Fibroblast of pulmonary artery (primary cell): ENCODE measurements at places on chromosomes 4 and X.
A peak's percentile ranks its signal among the peaks of the same experiment; 100 is the strongest.

DNA sequence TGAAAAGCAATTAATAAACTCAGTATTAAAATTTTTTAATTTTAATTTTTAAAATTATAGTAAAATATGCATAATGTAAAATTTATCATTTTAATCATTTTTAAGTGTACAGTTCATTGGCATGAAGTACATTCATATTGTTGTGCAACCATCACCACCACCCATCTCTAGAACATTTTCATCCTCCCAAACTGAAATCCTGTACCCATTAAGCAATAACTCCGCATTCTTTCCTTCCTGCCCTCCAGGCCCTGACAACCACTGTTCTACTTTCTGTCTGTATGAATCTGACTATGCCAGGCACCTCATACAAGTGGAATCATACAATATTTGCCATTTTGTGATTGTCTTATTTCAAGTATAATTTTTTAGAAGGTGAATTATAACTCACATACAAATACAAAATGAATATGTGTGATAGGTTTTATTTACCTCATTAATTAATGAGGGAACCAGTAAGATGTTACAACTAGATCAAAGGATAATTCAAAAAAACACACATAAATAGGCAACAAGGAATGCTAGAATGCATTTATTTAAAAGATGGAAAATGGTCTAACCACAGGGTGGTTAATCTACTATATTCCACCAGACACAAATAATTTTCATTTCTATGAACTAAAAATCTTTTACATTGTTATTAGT, 13.1 kb upstream of the AFF1 start:
- DNase-seq, result peak; percentile 66

DNA sequence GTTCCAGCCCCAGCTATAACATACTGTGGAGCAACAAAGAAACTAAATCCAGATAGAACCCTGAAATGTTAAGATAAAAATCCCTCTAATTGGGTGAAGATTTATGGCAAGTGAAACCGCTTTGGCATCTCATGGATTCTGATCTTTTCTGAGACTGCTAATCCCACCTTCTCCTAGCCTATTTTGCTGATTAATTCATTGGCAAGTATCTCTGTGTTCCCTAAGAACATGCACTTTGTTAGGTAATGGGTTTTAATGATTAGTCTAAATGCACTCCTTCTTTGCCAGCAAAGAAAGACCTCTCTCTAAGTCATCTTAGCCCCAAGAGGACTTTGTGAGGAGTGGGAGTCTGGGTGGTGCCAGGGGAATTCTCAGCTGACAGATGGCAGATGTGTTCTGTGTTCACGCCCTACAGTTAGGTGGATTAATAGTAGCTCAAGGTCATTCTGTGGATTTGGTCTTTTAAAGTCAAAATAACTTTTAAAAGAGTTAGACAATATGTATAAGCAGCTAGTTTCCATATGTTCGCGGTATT, 171.3 kb downstream of the UNC5C start:
- DNase-seq, result no peak

DNA sequence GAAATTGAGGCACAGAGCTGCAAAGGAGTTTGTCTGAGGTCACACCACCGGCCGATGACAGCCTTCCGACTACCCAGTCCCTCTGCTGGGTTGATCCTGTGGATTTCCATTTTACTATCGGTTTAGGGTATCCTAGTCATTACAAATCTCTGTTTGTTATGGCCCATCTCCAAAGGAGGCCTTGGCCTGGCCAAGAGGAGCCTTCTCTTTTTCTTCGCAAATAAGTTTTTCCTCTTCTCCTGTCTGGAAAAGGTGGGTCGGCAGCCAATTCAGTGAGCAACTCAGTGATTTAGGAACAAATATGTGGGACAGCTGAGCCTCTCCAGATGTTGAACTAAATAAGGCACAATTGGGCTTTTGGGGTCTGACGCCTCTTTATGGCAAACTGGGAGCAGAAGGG, 169.2 kb upstream of the RBPJ start:
- DNase-seq, result peak; percentile 38

DNA sequence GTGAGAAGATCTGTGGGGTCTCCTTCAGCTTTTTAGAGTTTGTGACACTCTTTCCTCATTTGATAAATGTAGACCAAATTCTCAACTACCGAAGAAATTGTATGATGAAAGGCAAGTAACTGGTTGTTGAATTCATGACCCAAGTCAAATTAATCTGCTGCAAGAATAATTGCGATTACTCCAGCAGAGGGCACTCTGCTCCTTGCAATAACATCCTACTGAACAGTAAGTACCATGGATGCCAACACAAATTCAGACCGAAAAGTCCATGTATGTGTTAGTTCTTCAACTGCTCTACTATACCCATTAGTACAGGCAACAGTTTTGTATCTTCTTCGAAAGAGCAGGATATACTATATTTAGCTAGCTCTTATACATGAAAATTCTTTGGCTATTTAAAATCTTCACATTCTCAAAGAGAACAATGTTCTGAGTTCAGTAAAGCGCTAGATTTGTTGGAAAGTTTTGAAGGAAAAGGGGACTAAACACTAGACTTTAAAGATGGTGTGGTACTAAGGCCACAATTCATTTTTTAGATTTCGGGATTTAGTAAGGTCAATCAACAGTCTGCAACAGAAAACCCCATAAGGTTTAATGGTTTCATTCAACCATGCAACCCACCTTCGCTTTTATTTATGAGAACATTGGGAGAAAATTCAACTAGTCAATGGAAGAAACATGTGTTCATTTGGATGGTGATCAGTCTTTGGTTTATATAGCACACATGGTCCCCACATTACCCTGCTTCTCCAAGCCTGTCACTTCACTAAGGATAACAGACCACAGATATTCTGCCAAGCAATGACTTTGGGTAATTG, 105.4 kb upstream of the TBC1D9 start:
- peak; percentile 93 for DNase-seq

DNA sequence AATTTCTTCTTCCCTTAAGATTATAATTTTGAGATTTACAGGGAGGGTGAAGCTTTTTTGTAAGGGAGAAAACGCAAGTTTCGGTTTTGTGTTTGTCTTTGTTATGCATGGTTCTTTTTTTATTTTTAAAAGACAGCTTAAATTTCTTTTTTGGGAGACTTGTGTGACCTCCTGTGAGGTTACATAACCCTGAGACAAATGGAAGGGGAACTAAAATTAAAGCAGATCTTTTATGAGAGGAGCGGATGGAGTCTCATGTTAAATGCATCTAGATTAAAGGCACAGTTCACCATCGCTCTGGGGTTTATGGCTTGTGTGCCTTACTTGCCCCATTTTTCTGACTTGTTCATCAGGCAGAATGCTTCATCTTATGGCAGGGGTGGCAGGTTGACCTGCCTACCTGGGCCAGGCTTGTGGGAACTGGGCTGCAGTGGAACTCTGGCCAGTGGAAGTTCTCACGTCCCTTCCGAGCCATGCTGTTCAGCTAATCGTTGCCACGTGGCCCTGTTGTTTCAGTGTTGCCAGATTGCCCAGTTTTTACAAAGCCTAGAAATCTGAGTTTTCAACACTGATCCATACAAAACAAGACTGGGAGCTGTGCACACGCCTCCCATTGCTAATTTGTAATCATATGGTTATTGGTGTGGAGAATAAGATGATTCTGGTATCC, 291.8 kb downstream of the ARHGAP10 start:
- no peak for DNase-seq

DNA sequence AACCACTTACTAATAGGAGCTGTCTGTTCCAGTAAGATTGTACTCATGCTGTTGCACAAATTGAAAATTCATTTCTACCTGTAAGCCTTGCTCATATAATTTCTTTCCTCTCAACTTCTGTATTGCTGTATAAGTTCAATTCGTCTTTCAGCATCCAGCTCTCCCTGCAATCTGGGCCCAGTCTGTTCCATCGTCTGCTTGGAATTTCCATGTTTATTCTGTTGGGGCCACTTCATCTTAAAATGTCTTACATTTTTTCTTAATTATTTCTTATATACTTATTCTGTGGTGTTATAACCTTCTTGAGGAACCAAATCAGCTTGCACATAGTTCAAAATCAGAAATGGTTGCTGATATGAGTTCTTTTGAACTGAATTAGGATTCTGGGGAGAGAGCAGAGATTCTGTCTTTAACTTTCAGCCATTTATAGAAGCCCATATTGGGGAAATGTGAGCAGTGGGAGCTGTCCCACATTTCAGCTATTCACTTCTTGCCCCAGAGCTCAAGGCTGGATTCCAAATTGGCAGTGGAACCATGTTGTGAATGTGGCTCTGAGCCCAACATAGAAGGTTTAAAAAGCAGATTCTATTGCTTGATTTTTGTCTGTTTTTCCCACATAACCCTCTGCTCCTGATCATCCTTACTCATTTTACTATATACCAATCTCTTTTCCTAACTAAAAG, 291.9 kb downstream of the BMPR1B start:
- DNase-seq, result peak; percentile 35

- DNase-seq, result no peak
These were observed 94.8 kb upstream of the LANCL3 start for GRCh38 chrX:37476571-37477170.

DNA sequence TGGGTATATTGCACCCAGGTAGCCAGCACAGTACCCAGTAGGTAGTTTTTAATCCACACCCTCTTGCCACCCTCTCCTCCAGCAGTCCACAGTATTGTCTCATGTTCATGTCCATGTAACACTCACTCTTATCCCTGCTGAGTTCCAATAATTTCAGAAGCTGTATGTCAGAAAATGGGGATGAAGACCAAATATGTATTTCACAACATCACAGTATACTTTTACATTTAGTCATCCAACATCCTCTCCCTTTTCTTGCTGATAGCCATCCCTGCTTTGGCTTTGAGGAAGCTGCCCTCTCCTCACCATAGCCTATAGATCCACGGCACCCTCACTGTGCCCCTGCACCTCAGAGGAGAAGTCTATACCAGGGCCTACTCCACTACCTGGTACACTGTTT, 126.0 kb upstream of the LDB2 start:
- peak; percentile 44 for DNase-seq

DNA sequence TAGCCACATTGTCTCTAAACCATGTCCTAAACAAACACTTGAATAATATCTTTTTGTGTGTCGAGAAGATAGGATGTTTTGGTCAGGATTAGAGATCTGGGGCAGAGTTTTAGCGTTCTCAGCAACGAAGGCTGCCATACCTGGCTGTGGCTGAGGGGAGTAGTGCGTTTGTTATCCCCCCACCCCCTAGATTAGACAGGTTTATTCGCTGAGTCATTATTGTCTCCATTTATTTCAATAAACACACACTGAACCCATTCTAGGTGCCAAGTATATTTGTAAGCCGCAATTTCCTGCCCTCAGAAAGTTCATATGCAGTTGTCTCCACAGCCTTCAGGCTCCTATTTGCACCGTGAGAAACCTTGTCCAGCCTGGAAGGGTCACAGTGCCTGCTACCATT, 1684.8 kb upstream of the TENM3 start:
- DNase-seq, result no peak

DNA sequence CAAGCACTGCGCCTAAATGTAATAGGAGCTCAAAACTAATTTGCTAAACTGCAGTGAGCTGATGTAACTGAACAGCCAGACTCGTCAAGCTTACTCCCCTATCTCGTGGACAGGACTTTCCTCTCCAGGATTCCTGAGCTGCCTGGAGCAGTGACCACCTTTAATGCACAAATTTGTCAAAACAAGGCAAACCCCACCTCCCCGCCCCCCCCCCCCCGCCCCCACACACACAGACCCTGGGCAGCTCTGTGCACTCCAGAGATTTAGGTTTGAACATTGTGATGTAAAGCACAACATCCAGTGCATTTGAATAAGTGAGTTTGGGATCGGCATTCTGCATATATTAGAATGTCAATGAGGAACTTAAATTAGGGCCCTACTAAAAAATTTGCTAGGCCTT, 77.7 kb upstream of the DHX15 start:
- DNase-seq, result no peak

DNA sequence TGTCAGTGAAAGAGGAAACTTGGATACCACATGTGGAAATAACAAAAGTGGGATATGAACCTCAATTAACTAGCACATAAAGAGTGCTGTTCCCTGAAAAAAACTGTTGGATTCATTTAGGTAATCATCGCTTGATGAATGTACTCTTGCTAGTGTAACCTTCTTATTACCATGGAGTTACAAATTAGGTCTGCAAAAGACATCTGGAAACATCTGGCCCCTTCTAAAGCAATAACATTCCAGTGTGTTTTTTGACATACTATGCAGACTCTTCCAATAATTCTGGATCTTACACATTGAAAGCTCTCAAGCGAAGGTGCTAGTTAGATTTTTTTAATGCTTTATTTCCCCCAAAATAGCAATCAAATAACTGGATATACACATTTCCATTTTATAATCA, 134.6 kb downstream of the ATP10D start:
- DNase-seq, result no peak

DNA sequence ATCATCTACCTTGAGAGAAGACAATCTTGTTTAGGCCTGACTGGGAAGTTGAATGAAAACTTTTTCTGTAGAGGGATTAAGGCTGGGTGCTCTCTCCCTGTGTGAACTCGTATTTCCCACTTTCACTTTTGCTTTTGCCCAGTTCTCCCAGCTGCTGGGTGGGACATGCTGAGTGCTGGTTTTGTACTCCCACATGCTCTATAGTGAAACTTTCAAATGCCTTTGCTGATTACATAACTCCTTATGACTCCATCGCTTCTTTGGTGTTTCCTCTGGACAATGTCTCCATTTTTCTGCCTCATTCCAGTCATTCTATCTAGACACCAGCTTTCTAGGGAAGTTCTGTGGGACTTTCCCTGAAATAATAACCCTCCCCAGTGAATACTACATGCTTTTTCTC, 100.5 kb downstream of the CLNK start:
- DNase-seq, result peak; percentile 95

DNA sequence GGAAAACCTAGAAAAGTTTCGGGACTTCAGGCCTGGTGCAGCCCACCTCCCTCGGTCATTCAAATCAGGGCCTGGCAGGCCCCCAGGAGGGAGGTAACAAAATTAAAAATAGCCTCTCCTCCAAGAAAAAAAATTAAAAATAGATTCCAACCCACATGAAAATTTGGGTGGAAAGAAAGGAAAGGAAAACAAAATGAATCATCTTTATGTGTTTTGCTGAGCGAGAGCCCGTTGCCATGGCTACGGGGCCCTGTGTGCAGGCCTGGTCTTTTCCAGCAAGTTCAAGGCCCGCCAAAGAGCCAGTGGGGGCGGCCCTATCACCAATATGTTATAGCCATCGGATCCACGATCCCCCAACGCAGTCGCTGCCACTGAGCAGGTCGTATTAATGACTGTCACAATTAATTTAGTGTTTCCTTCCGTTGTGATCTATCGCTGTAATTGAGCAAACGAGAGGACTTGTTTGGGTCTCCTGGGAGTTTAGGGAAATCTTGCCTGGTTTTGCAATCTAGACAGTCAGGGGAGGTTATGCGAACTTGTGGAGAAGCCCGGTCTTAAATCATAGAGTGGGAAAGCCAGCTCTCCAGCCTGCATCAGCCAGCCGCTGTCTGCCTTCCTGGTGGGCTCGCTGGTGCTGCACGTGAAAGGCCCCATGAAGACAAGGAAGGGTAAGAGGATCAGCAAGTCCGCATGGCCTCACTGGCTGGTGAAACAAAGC, 452.4 kb downstream of the BCOR start:
- peak; percentile 85 for DNase-seq

GRCh38 chrX:20042221-20042620, 51.4 kb upstream of the BCLAF3 start:
- no peak for DNase-seq

- DNase-seq, result no peak
These were observed 4.3 kb upstream of the NAA15 start for GRCh38 chr4:139297001-139297410.
